ENCODE measurements at places on chromosomes 3 and 15.

DNA sequence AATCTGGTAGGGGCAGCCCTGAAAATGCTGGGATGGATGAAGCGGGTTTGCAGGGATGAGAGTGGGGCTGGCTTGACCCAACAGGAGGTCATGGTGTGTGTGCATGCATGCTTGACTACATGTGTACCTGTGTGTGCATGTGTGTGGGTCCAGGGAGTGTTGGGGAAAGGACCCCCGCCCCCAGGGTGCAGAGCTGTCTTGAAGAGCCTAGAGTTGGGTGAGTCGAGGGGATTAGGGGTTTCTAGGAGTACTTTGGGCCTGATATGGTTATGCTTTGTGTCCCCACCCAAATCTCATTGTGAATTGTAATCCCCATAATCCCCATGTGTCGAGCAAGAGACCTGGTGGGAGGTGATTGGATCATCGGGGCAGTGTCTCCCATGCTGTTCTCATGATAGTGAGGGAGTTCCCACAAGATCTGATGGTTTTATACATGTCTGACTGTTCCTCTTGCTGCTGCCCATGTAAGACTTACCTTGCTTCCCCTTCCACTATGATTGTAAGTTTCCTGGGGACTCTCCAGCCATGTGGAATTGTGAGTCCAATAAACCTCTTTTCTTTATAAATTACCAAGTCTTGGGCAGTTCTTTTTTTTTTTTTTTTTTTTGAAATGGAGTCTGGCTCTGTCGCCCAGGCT lies 5.2 kb upstream of the LCTL start:
- no peak for DNase-seq

GRCh38 chr3:114057011-114057347 lies 442 bp downstream of the QTRT2 start:
- no peak for DNase-seq

DNA sequence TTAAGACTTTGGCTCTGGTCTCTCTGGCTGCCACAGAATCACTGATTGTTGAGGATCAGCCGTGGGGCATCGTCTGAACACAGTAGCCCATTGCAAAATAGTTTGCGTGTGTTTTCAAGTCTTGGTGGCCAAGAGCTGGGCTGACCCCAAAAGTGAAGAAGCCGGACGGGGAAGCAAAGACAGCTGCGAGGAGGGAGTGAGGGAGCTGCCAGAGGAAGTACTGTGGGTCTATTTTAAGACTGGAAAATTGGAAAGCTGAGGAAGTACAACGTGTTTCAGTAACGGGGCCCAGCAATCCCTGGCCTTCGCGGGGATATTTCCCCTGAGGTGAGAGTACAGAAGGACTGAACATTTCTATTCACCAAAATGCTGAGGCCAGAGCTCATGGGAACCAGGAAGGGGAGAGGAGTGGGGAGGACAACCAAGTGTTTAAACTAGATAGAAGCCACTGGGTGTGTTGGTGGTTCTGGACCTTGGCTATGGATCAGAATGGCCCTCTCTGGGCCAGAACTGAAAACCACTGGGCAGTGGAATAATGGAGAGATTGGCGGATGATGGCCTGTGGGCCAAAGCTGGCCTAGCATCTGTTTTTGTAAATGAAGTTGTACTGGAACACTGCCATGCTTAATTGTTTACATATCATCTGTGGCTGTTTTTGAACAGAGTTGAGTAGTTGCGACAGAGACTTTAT lies 34.1 kb upstream of the LIMD1 start:
- peak; percentile 39 for DNase-seq

- DNase-seq: no peak
Measured at GRCh38 chr3:193884652-193885051, 251.3 kb upstream of the HES1 start.

- DNase-seq: no peak
Measured at GRCh38 chr3:105970283-105970682, 101.5 kb upstream of the CBLB start.

DNA sequence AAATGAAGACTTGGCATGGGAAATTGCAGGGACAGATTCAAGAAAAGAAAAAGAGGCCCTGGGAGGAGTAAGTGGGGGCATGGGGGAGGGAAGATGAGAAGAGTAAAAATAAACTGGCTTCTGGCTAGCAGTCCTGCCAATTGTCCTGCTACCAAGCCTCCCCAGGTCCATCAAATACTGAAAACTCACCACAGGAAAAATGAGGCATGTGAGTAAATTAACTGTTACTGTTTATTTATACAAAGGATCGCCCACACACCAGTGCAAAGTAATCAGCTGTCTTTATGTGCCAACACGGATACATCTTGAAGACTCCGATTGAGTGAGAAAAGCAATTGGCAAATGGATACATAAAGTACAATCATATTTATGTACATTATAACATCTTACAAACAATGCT lies 10.7 kb upstream of the KLHL25 start:
- no peak for DNase-seq

GRCh38 chr3:140386357-140387100 lies 291.3 kb upstream of the TRIM42 start:
- no peak for DNase-seq

DNA sequence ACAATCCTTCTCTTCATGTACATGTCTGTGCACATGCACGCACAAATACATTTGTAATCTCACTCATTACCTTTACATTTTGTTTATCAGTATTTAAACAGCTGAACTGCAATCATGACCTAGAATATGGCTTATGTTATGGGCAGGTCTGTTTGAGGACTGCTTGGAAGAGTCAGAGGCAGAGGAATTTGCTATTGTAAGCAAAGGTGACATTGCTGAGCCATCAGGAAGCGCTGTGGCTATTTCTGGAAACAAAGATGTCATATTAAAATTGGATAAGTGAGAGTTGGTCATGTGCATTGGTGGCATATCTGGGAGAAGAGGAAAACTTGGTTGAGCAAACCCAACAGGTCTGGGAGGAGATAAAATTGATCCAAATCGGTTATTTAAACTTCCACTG lies 41.6 kb downstream of the USF3 start:
- no peak for DNase-seq

DNA sequence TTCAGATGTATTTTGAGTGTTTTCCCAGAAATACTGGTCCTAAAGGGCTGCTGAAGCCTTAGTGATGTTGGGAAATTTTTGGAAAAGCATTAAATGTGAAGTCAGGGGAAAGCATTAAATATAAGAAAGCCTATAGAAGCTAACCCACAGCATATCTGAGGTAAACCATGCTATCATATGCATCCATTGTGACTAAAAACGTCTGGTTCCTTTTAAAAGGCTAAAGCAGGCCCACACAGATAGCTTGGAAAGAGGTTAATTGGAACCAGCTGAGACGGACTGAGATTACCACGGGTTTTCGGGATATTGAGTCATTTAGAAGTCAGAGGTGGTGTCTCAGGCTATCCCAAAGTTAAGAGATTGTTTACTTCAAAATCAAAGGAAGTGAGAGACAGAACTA lies 78.2 kb downstream of the CYP19A1 start:
- DNase-seq: no peak

GRCh38 chr3:52092891-52093290 lies 36.5 kb upstream of the DUSP7 start:
- no peak for DNase-seq

DNA sequence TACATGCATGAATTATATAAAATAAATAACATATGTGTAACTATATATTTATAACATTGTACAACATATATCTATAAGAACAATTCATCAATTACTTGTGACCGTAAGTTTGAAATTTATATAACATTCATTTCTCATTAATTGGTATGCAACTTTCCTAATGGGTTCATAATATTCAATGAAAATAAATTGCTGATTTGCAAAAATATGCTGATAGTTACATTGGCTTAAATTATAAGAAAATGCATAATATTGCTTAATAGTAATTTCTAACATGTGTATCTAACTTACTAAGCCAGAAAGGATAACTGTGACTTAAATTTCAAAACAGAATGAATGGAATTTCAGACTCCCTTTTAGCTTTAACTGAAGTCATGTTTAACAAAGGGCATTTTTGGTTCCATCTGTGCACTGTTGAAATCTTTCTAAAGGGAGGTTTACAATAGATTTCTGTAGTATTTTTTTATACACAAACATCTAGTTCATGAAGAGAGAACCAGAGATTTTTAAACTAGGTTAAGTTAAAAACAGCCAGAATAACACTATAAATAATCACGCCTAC lies 310.9 kb downstream of the TBC1D5 start:
- DNase-seq: no peak

DNA sequence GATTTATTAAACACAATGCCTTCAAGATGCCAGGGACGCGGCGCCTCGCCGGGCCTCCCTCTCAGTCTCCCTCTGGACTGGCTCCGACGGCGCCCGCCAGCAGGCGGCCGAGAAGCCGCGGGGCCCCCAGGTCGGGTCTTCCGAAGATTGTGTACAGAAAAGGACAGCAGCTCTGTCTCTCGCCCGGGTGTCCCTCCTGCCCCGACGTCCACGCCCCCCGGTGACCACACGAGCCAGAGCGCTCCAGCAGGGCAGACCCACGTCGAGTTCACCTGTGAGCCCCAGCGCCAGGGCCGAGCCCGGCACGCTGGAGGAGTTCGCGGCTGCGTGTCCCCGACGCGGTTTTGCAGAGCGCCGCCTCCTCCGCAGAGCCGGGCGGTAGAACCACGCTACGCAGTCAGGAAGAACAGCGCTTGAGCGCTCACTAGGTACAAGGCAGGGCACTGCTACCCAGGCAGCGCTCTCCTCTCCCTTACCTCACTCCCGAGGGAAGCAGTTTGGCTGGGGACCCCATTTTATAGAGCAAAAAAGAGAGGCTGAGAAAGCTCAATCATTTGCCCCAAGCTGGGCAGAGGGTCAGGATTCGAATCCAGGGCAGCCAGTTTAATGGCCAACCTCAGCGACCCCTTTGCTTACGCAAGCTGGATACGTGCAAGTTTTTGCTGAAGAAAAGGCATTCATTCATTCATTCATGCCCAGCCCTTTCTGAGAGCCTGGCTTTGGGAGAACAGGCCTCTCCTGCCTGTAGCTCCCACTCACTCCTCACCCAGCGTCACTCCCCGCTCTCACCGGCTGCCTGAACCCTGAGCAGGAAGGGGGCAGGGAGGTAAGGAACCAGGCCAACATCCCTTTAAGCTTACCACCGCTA lies 3.0 kb upstream of the TLE3 start:
- DNase-seq: no peak

- DNase-seq: no peak
Measured at GRCh38 chr3:10839167-10839566, 23.1 kb downstream of the SLC6A11 start.

DNA sequence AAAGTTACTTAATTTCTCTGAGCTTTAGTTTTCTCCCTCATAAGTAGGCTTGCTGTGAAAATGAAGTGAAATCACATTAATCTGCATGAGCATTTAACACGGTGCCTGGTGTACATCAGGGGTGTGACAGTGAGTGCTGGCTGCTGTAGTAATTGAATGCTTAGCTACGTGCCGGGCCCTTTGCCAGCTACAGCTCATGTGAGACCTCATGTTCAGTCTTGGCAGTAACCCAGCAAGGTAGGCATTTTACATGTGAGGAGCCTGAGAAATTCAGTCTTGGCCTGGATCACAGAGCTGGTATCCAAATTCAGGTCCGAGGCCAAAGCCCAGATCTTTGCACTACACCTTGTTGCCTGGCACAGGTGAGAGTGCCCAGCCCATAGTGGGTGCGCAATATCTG lies 9.1 kb downstream of the GHRL start:
- DNase-seq: no peak

- no peak for DNase-seq
Measured at GRCh38 chr3:66501483-66502244, 842 bp upstream of the LRIG1 start.

DNA sequence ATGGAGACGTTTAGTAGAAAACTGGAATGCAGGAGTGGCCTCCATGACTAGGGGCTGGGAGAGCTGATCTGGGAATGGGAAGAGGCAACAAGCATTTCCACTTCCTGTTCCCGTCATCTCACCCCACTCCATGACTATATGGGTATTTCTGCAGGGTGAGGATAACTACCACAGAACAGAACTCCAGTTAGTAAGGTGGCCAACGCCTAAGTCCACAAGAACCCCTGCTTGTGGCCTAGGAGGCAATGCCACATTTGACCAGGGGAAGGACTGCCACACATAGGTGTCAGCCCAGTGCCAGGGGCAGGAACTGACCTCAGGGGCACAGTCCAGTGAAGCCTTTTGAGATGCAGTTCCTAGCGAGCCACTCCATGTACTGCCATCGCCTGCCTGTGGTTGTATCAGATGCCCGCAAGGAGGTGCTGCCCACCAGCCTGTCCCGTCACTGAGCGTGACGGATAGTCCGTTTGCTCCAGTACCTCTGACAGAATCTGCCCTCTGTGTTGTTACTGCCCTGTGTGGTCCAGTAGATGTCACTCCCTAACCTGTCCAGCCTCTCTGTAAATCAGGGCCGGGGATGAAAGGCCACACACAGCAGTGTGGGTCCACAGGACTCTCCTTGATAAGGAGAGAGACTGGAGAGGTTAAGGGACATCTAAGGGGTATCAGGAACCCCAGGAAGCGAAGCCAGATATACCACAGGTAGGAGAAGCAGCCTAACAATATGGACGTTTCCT lies 3.5 kb upstream of the MTFMT start:
- no peak for DNase-seq

DNA sequence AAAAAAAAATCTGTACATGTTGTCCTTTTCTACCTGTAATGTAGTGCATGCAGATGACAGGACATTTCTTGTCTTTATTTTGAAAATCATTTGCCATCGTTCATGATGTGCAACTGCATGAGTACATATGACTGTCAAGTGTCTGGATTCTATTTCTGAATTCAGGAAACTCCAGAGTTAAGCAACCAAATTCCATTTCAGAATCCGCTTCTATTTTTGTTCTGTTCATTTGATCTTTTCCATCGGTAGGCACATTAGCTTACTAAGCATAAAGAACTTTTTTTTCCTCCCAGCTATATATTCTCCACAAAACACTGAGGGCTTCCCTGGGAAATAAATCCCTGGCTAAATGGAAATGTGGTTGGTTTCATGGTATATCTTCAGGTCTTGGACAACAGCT lies 365.6 kb downstream of the PTPRG start:
- DNase-seq: no peak

DNA sequence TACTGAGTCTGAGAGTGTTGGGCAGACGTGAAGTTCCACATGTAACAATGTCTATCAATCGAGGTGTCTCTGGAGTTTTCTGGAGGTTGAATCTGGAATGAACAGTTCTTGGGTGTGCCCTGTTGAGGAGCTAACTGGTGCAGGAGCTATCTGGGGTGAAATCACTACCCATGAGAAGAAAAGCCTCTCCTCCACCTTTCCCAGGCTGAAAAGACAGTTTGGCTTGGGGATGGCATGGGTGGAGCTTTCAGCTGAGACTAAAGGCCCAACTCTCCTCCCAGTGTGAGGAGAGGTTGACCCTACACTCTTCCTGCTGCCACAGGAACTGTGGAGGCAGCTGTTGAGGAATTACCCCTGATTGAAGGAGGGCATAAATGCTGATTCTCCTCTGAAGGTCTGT lies 54.4 kb upstream of the LRRFIP2 start:
- no peak for DNase-seq
